ENCODE measurements at places on chromosomes 1 and 21.

GRCh38 chr1:153386500-153386901 lies 4.4 kb downstream of the S100A8 start:
- DNase-seq: peak; percentile 53

DNA sequence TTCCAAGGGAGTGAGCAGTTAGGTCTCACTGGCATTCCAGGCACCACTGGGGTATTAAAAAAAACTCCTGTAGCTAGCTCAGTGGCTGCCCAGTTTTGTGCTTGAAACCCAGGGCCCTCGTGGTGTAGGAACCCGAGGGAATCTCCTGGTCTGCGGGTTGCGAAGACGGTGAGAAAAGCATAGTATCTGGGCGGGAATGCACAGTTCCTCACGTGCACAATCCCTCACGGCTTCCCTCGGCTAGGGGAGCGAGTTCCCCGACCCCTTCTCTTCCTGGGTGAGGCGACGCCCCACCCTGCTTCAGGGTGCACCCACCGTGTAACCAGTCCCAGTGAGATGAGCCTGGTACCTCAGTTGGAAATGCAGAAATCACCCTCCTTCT lies 50.5 kb upstream of the PGBD5 start:
- no peak for DNase-seq

DNA sequence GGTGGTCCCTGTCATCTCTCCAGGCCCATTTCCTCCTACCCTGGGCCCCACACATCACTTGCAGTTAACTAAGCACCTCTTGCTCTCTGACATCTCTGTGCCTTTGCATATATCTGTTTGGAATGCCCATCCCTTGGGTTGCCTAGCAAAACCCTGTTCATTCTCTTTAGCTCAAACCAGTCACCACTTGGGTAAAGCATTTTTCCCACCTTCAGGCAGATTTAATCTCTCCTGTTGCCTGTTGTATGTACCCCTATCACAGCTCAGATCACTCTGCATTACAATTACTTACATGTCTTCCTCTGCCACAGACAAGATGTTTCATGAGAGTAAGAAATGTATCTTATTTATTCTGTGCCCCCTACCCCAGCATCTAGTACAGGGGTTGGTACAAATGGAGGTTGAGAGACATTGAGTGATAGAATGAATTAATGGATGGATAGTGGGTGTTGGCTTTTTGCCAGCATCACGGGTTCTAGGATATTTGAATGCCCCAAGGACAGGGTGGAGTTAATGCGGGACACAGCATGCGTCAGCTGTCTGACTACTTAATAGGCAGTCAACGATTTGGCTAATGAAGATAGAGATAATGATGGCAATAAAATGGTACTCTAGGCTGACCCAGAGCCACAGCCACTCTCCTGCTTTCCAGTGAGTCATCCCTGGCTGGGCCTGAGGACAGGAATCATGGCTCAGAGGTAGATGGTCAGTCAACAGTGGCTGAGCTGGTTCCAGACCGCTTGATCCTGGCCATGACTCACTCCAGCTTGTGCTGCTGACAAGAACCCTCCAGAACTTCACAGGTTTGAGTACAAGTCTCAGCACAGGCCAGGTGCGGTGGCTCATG lies 6.5 kb downstream of the NR0B2 start:
- no peak for DNase-seq

GRCh38 chr1:6927626-6928025 lies 142.4 kb downstream of the CAMTA1 start:
- DNase-seq: no peak

DNA sequence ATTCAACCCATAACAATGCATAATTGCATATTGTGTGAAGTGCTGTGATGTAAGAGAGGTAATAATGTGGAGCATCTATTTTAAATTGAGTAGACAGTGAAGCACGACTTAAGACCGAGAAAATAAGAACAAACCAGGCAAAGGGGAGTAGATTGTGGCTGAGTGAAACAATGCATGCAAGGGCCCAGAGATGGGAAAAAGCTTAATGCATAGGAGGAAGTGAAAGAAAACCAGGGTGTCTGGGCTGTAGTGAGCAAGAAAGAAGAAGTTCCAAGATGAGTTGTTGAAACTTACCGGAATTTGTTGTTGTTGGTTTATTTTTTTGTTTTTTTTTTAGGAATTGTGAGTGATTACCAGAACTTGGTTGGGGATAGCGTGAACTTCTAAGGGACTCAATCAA lies 104.7 kb downstream of the SNX7 start:
- DNase-seq: no peak

GRCh38 chr1:161986328-161986727 lies 37.3 kb downstream of the OLFML2B start:
- no peak for DNase-seq

- no peak for DNase-seq
These were observed 8.8 kb downstream of the KCND3 start for GRCh38 chr1:111980686-111981085.

DNA sequence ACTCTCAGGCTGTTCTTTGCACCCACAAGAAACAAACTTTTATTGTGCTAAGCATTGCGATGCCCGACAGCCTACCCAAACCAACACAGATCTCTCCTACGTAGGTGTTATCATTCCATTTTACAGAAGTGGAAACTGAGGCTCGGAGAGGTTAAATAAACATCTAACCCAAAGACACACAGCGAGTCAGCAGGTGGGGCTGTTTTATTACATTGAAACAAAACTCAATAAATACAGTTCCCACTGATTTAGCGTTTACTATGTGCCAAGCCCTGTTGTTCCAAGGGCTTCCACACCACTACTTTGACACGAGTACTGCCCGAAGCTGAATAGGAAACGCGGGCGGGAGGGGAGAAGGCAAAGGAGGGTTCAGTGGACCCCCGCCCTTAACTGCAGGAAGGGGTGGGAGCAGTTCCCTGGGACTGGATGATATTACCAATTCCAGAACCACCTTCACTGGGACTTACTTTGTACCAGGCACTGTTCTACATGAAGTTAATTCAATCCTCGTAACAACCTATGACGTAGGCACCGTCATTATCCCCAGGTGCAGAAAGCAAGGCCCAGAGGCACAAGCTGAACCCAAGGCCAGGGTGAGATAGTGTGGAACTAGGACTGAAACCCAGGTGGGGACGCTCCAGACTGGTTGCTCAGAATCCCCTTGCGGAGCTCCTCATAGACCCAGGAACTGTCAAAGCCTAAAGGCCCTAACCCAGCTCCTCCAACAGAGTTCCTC lies 19.3 kb upstream of the ALDH4A1 start:
- no peak for DNase-seq

DNA sequence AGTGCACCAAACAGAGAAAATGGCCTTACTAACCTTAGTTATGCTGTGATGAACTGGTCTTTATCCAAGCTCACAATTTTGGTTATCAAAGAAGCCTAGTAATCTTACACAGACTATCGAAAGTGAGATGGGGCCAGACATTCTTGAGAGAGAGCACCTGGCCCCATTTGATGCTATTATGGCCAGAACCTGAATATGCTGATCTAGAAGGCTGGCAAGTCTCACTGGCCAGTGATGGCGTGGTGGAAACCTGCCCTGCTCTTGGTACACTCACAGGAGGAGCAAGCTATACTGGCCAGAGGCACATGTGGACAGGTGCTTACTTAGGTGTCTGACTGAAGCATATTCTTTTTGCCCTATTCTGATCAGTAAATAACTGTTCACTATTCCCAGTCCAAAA lies 357.8 kb upstream of the ZRANB2 start:
- no peak for DNase-seq

DNA sequence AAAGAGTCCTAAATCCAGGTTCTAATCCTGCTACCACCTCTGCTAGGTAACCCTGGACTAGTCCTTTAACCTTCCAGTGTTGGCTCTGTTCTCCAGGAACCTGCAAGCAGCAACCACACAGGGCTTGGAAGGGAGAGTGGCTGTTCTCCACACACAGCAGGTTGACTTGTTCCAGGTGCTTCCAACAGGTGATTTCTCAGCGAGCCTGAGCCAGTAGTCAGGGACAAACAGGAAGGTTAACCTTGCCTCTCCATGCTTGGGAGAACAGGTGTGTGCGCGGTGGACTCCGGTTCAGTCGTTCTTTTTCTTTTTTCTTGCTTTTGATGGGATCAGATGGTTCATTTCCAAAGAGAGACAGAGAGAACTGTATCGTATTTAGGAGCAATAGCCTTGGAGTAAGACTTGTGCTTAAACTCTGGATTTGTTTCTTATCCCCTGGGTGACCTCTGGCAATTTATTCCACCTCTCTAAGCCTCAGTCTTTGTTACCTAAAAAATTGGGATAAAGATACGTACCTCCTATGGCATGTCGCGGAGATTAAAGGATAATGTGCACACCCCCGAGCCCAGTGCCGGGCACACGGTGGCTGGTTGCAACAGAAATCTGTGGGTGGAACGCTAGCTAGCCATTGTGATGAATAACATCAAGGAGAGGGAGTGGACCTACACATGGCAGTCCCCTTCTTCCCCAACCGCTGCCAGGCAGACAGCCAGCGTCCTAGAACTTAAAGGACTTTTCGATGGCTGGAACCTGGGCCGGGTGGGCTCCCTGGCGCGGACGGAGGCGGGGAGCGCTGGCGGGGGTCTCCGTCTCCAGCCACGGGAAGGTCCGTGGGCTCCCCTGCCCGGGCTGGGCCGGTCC lies 583 bp upstream of the CACHD1 start:
- DNase-seq: no peak

DNA sequence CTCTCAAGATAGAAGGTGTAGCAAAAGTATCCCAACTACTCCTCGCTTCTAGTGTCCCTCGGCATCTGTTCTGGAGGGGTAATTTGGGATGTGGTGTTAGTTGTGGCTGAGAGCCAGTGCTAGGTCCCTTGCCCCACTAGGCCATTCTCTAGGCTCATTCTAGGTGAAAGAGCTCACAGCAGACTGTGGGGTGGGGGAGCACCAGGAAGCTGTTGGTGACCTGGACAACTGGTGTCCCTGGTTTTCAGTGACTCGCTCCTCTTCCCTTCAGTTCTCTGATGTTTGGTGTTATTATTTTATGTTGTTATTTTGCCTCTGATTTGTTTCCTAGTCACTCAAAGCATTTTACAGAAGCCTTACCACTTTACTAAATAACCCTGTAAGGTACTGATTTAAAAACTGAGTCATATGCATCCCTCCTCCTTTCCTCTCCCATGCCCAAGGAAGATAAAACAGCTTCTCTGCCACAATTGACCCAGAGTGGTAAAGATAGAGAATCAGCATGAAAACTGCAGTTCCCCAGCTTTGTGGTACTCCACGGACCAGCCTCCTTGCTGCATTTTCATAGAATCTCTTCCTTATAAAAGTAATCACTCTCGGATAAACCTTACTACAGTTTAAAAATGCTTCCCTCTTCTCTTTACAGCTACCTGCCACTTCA lies 14.1 kb downstream of the DYRK3 start:
- no peak for DNase-seq

DNA sequence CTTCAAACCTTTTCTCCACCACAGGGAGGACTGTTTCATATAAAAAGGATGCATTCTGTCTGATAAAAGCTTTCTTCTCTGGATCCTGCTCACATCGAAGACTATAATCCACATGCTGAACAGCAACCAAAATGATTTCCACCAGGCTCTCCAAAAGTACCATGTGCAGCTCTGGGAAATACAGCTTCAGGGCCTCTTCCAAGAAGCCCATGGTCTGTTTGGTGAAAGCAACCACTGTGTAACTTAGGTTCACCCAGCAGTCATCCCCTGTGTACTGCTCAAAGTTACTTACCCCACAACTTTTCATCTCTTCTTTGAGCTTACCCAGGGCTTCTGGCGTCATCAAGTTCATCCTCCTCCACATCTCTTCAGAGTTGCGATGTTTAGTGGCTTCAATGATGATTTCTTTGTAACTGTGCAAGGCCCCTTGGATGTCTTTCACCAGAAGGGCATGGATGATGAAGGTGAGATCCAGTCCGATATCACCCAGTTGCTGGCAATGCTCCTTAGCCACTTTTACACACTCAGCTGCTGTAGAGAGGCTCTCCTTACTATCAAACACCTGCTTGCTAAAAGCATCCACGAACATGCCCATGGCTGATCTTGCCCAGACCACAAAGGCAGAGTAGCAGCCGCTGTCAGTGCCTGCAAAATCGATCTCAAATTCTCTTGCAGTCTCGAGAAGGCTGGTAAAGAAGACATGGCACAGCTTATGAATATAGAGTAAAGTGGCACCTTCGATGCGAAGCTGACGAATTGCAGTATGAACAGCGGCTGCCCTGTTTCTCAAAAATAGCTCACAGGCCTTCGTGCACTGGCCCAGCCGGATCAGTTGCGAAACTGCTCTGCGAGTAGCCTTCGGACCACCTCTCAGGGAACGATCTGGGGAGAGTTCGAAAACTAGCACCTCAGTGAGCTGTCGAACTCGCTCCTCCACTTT lies 1.7 kb downstream of the EXOC8 start:
- DNase-seq: no peak

DNA sequence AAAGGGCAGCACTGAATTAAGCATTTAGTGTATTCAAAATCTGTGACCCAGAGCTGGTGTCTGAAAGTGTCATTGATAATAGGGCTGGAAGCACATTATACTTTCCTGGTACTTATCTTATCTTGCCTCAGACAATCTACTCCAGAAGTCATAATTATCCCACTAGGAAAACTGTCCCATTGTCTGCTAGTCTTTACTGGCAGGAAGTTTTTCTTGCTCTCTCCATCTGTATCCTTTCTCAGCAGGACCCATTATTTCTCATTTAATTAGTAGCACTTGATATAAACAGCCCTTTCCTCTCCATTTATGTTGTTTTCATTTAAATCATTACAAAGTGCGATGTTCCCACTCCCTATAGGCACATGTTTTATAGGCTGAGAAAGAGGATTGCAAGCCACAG lies 36.5 kb upstream of the BARHL2 start:
- DNase-seq: no peak

DNA sequence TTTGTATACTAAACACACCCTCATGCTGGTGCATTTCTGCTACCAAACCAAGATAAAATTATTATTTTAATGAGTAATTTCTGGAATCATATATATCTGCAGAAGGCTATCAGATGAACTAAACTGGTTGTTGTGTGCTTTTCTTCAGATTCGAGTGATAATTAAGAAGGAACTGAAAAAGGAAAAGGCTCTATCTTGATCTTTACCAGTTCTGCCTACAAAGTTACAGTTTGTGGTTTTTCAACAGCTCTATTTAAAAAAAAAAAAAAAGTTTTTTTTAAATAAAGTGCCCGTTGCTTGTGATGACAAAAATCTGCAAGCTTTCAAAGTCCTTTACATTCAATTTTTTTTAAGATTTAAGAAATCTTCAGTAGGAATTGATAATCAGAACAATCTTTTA lies 13.6 kb downstream of the DENND1B start:
- DNase-seq: no peak

- DNase-seq: peak; percentile 45
These were observed 243.2 kb upstream of the RAB4A start for GRCh38 chr1:229027622-229028182.

- DNase-seq: peak; percentile 9
These were observed 11.6 kb upstream of the POFUT2 start for GRCh38 chr21:45299026-45299863.

- DNase-seq: no peak
These were observed 46.1 kb upstream of the ABCG1 start for GRCh38 chr21:42172596-42173483.
